Mesenchymal stem cell (in vitro differentiated cells and primary cell): ENCODE measurements at places on chromosomes 12 and 14.
A peak's percentile ranks its signal among the peaks of the same experiment; 100 is the strongest.

DNA sequence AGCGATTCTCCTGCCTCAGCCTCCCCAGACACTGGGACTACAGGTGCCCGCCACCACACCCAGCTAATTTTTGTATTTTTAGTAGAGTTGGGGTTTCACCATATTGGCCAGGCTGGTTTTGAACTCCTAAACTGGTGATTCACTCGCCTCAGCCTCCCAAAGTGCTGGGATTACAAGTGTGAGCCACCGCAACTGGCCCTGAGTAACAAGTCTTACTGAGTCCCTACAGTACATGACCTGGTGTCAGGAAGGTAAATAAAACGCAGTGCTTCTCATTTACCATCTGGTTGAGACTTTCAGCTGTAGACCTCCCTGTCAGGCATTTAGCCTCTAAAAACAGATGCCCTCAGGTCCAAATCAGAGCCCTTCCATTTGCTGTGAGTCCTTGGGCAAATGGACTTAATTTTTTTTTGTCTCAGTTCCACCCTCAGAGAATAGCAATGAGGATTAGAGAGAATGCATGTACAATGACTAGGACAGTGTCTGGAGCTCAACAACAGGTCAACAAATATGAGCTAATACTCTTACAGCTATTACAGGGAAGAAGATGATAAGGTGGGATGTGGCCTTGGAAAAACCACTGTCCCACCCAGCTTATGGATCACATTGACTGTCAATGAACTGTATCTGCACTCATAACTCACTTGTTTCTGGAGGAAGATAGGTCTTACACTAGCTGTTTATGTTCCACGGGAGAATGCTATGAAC lies 70.5 kb downstream of the PHLDA1 start:
- H3K27me3 ChIP-seq = no peaks in the 10 kb centered on the region
- DNase-seq = no peak
- H3K27ac ChIP-seq = no peak overlapping the region
- H3K4me1 ChIP-seq = peaks cover 3% of the 10 kb centered on the region
- no peaks in the 10 kb centered on the region for H3K36me3 ChIP-seq

DNA sequence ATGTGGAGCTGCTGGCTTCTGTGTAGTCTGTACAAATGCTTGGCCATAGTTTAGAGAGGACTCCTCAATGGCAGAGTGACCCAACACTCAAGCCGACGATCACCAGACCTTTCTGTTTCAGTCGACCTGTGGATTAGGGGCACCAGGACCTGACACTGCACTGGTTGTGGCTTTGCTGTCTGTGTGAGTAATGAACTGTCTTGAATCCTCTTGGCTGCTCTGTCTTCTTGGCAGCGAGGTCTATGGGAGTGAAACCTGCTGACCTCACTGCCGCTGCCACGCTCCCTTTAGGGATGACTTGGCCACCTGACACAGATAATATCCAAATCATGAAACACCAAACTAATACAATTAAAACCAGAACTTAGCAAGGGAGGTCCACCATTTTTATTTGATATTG lies 83.5 kb upstream of the C14orf180 start:
- no peaks in the 10 kb centered on the region for H3K36me3 ChIP-seq
- no peaks in the 10 kb centered on the region for H3K27me3 ChIP-seq
- no peak overlapping the region for H3K27ac ChIP-seq
- H3K4me3 ChIP-seq = no peak overlapping the region

DNA sequence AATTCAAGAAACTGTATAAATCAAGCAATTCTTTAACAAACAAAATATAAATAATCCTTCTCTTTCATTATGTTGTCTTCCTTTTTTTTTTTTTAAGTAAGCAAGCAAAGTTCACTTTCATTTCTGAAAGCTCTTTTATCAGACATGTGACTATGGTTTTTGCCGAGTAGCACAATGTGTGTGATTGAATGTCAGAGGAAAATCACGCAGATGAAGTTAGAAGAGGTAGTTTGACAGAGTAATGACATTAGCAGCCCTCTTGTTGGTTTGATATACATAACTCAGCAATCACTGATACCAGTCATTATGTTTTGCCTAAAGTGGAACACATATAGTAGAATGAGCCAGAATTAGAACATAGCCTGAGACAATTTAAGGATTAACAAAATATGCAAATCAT lies 19.0 kb downstream of the ALX1 start:
- H3K4me3 ChIP-seq = no peak overlapping the region
- DNase-seq = no peak
- no peaks in the 10 kb centered on the region for H3K36me3 ChIP-seq
- H3K27me3 ChIP-seq = no peaks in the 10 kb centered on the region
- H3K27ac ChIP-seq = no peak overlapping the region

DNA sequence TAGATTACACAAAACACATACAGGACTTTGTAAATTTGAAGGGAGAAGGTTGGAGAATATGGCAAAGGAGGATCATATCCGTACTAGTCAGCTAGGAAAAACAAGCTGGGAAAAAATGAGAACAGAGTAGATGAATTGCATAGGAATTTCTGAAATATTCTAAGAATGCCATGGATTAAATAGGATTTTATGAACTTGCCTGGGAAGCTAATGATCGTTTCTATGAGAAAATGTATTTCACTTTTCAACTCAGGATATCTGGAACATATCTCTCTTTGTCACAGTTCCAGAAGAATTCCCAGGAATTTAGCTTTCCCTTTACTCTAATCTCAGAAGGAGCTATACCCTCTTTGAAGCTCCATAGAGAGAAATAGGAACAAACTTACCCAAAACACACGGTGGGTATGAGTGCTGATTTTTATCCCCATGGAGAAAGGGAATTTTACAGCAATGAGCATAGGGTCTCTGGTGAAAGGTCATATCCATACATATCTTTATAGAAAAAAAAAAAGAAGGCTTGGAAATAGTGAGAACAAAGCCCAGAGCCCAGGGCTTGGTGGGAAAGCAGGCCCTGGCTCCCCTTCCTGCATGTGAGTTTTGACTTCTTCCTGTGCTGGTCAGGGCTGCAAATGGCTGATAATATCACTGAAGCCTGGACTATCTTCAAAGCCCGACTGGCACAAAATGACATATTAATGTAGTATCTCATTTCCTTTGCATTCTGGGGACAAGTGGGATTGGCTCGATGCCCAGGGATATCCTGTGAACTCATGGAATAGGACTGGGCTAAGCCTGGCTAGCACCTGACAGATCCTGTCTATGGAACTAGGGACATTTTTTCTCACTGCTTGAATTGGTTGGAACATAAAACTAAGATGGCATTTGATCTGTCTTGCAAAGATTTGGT lies 136.3 kb downstream of the AEBP2 start:
- no peaks in the 10 kb centered on the region for H3K27me3 ChIP-seq
- peaks cover 9% of the 10 kb centered on the region for H3K4me1 ChIP-seq
- peak; percentile 80 for DNase-seq
- no peak overlapping the region for H3K4me3 ChIP-seq

GRCh38 chr12:2258025-2258424 lies 205.2 kb downstream of the CACNA1C start:
- H3K27ac ChIP-seq = no peak overlapping the region
- peaks cover 12% of the 10 kb centered on the region for H3K4me1 ChIP-seq
- H3K4me3 ChIP-seq = no peak overlapping the region
- DNase-seq = no peak

DNA sequence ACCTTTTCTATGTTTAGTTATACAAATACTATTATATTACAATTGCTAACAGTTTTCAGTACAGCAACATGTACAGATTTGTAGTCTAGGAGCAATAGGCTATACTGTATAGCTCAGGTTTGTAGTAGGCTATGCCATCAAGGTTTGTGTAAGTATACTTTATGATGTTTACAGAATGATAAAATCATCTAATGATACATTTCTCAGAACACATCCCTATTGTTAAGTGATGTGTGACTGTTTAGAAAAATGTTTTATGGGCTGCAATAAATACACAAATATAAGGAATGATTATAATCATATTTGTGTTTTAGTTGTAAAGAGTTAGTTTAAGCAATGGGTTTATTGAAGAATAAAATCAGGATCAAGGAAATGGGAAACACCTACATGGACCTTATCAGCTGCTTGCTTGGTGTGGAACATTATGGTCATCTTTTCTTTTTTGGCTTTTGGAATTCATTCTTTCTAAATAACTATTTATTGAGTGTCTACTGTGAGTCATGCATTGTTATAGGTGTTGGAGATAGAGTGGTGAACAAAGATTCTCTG lies 24.5 kb upstream of the FBXO33 start:
- no peaks in the 10 kb centered on the region for H3K4me1 ChIP-seq
- no peak for DNase-seq
- no peaks in the 10 kb centered on the region for H3K36me3 ChIP-seq
- H3K27ac ChIP-seq = no peak overlapping the region

DNA sequence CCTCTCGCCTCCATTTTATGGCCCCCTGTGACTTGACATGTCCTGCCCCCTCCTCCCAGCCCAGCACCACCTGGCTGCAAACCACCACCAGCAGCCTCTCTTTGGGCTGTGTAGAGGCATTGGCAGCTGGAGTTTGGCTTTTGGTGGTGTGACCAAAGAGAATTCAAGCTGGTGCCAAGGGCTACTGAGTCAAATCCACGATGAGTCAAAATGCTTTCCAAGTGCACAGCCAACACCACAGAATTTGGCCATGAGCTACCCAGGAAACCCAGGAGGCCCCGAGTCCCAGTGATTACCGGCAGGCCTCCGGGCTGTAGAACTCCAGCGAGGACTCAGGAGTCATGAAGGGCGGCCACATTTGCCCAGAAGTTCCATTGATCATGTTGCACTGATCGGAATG lies 53.8 kb downstream of the SCARB1 start:
- no peak for DNase-seq
- no peaks in the 10 kb centered on the region for H3K4me1 ChIP-seq
- peaks cover 17% of the 10 kb centered on the region for H3K36me3 ChIP-seq

GRCh38 chr12:74646831-74647230 lies 109.2 kb downstream of the ATXN7L3B start:
- peak; percentile 5 for DNase-seq
- H3K4me3 ChIP-seq = no peak overlapping the region
- no peaks in the 10 kb centered on the region for H3K36me3 ChIP-seq

DNA sequence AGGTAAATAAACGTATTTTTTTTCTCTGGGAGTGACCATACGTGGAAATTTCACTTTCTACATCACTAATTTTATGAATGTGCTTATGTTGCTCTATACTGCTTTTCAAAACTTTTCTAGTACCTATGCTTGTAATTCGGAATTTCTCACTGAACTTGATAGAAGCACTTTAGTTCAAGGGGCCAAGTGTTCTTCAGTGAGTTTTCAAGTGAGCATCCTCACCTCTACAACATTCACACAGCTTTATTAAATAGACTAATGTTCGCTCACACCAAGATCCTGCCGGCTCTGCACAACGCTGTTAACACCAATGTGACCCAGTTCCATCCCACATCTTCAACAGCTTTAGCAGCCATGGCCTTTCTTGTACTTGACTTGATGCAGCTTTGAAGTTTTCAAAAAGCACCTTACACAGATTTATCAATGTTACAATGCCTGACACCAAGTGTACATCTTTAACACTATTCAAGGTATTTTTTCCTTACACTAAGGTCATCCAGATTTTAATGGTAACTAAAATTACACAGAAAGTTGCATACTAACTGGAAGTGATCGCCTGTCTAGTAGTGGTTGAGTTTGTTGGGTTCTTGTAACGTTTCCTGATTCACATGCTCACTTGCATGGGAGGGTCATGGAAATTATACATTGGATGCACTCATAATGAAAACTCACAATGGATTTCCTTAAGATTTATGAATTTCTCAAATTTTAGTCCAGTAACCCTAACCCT lies 4.5 kb downstream of the UBC start:
- peaks cover 6% of the 10 kb centered on the region for H3K4me1 ChIP-seq
- DNase-seq = peak; percentile 87
- peak overlapping the region; percentile 75 for H3K4me3 ChIP-seq
- H3K36me3 ChIP-seq = peaks cover 17% of the 10 kb centered on the region
- H3K27ac ChIP-seq = peak overlapping the region; percentile 27
- H3K27me3 ChIP-seq = no peaks in the 10 kb centered on the region

GRCh38 chr12:124564971-124565491 lies 2.4 kb downstream of the NCOR2 start:
- peaks cover 48% of the 10 kb centered on the region for H3K4me1 ChIP-seq
- H3K27me3 ChIP-seq = no peaks in the 10 kb centered on the region
- H3K36me3 ChIP-seq = no peaks in the 10 kb centered on the region
